ENCODE measurements at places on chromosomes 1 and 21.

DNA sequence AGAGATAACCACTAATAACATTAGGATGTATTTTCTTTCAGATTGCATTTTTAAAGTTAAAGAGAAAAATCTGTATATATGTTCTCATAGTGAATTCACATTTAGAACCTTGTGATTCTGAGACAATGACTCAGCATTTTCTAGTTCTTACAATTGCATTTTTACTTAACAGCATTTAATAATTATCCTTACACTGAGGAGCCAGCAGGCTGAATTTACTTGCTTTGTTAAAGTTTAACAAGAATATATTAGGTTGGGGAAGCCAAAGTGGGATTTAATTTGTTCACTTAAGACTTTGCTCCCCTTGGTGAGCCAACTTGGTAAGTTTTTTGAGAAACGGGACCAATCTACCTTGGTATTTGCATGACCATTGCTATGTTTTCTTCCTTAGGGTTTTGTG lies 4.5 kb downstream of the PATJ start:
- no peak for DNase-seq

- DNase-seq: no peak
Measured at GRCh38 chr1:40303051-40303771, 13.9 kb downstream of the COL9A2 start.

GRCh38 chr1:218273762-218274479 lies 11.2 kb upstream of the RRP15 start:
- no peak for DNase-seq

- no peak for DNase-seq
Measured at GRCh38 chr1:227111782-227112181, 171.7 kb downstream of the COQ8A start.

- no peak for DNase-seq
Measured at GRCh38 chr21:38756746-38757145, 49.0 kb upstream of the ETS2 start.

- no peak for DNase-seq
Measured at GRCh38 chr1:228360533-228361313, 45.9 kb downstream of the TRIM11 start.

DNA sequence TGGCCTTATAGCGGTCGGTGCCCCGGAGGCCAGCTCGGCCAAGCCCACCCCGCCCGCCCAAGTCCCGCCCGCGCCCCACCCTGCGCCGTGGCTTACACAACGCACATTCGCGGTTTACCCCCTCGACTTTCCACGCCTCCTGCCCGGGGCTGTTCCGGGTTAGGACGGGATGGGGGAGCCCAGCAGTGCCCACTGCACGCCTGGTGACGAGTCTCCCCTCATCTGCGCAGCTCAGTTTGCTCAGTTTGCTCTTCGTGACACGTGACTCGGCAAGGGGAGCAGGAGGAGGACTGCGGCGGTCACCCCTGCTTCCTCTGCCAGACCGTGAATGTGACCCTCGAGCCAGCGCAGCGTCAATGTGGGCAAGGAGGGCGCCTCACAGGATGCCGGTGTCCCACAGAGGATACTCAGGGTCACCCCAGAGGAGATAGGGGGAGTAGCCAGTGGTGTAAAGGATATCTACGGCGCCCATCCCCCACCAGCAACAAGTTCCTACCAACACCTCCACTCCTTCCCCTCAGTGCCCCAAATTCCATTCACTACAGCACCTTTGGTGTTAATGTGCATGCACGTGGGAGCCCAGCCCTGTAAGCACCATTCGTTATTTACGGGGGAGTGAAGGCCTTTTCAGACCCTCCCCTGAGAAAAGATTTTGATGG lies 350 bp upstream of the S100A6 start:
- DNase-seq: peak; percentile 86

- DNase-seq: no peak
Measured at GRCh38 chr1:86370601-86371022, 25.5 kb downstream of the ODF2L start.

GRCh38 chr1:24018611-24019580 lies 38.8 kb upstream of the SRSF10 start:
- no peak for DNase-seq

DNA sequence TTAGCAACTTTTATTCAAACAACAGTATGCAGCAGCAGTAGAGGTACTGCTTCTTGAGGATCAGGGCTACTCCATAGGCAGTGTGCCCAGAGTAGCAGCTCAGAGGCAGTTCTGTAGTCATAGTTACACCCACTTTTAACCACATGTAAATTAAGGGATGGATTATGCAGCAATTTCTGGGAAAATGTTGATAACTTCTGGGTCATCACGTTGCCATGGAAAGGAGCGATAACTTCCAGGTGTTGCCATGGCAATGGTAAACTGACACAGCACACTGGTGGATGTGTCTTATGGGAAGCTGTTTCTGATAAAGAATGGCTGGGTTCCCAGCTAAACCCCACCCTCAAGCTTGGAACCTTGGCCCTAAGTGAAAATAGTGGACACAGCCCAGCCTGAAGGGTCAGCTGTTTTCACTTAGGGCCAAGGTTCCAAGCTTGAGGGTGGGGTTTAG lies 29.0 kb upstream of the PLA2G2A start:
- no peak for DNase-seq

GRCh38 chr21:42650033-42650370 lies 3.4 kb upstream of the PDE9A start:
- DNase-seq: no peak

DNA sequence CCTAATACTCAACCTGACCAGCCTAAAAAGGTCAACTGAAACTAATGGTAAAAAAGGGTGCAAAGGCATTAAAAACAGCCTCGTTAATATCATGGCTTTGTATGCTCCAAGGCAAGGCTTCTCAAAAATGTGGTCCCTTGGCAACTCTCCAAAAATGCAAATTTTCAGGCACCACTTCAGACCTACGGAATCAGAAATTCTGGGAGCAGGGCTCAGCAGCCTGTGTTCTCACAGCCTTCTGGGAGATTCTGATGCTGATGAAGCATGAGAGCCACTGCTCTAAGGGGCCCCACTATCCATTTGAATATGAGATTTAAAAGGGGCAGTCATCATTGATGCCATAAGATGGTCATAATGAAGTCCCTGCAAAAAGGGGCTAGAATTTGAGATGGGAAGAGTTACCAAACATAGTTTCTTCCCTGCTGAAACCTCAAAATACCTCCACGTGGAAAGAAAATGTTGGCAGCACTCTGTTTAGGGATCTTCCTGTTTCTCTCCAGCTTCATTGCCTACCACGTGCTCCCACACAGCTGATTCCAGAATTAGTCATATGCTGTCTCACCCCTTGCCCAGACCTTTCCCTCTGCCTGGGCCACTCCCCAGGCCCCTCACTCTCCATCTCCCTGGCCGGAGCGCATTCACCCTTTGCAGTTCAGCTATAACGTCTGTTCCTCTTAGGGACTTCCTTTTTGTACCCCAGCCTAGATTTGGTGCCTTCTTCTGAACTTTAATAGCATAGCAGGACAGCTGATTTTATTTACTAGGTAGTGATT lies 46.7 kb downstream of the PHC2 start:
- DNase-seq: no peak

DNA sequence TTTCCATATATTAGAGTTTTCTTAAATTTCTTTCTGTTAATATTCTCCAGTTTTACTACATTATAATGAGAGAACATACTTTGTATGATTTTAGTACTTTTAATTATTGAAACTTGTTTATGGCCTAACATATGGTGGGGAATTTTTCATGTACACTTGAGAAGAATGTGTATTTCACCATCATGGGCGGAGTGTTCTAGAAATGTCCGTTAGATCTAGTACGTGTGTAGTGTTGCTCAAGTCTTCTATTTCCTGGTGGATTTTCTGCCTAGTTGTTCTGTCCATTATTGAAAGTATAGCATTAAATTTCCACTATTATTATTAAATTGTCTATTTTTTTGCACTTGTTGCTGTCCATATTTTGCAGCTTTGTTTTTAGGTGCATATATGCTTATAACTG lies 64.0 kb upstream of the RGS21 start:
- no peak for DNase-seq

- DNase-seq: no peak
Measured at GRCh38 chr1:226441629-226442028, 33.7 kb upstream of the PARP1 start.

- no peak for DNase-seq
Measured at GRCh38 chr1:6184083-6184783, 4.1 kb upstream of the CHD5 start.

DNA sequence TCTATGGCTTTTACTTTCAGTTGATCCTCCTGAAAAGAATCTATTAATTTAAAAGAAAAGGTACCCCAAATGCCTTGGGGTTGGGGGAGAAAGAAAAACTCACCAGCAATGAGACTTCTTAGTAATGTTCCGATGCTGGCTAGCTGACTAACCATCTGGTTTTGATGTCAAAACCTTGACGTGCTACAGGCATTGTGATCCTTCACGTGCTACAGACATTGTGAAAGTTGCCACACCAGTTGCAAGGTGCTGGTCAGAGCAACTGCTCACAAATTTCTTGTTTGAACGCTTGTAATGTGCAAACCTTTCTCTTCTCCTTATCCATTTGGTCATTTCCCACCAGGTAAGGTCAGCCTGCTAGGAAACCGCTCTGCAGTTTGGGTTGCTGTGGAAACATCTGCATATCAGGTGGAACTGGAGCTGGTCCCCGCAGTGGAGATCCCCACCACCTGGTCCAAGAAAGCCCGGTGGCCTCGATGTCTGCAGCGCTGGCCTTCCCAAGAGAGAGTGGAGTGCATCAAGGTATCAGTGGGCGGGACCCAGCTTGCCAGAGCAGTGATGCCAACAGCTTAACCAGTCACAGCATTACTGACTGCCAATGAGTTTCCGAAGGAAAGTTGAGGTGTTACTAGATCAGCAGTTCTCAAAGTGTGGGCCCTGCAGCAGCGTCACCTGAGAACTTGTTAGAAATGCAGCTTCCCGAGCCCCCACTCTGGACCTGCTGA lies 16.1 kb downstream of the MAB21L3 start:
- no peak for DNase-seq

- no peak for DNase-seq
Measured at GRCh38 chr1:186474208-186474607, 13.3 kb upstream of the PDC start.

DNA sequence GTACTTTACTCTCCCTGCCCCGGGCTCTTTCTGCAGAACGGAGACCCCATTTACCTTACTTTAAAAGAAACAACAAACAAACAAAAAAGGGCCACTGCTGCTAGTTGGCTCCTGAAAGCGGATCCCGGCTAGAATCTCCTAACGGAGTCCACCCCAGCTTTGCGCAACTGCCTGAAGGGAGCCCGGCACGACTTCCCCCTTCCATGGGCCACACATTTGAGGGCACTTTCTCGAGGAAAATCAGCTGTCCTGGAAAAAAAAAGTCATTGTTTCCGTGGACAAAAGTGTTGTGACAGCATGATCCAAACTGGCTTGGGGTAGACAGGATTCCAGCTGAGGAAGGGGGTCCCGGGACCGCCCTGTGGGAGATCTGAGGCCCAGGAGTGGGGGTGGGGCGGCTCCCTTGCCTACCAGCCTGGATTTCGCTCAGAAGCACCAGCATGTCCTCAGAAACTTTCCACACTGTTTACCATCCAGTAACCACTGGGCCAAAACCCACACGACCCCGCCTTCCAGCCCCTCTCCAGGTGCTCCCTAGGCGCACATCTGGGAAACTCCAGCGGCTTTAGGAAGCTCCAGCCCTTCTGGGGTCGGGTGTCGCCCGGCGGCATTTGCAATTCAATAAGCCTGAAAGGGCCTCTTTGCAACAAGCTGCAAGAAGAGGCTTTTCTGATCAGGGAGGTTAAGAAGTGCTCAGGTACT lies 4.8 kb downstream of the RIPK4 start:
- no peak for DNase-seq

- no peak for DNase-seq
Measured at GRCh38 chr1:183282101-183282855, 96.2 kb downstream of the LAMC2 start.

GRCh38 chr1:50098591-50099021 lies 10.1 kb upstream of the ELAVL4 start:
- DNase-seq: no peak

DNA sequence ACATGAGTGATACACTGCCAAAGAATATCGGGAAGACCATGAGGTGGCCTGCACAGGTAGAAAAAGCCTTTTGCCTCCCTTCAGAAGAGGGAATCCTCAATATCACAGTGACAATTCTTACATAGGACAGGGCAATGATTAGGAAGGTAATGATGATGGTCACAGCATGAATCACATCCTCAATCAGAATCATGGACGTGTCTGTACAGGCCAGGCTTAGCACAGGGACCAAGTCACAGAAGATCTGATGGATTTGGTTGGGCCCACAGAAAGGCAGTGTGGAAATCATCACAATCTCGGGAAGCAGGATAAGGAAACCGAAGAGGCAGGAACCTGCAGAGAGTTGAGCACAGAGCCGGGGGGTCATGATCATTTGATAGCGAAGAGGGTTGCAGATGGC lies 3.2 kb downstream of the OR6K3 start:
- DNase-seq: no peak

DNA sequence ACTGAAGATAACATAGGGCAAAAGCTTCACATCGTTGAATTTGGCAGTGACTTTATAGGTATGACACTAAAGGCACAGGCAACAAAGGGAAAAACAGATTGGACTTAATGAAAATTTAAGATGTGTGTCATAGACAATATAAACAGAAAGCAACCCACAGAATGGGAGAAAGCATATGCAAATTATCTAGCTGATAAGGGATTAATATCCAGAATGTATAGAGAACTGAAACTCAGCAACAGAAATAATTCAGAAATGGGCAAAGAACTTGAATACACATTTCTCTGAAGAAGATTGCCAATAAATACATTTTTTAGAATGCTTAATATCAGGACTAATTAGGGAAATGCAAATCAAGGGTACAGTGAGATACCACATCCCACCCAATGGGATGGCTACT lies 55.2 kb upstream of the ANGPTL1 start:
- DNase-seq: no peak

DNA sequence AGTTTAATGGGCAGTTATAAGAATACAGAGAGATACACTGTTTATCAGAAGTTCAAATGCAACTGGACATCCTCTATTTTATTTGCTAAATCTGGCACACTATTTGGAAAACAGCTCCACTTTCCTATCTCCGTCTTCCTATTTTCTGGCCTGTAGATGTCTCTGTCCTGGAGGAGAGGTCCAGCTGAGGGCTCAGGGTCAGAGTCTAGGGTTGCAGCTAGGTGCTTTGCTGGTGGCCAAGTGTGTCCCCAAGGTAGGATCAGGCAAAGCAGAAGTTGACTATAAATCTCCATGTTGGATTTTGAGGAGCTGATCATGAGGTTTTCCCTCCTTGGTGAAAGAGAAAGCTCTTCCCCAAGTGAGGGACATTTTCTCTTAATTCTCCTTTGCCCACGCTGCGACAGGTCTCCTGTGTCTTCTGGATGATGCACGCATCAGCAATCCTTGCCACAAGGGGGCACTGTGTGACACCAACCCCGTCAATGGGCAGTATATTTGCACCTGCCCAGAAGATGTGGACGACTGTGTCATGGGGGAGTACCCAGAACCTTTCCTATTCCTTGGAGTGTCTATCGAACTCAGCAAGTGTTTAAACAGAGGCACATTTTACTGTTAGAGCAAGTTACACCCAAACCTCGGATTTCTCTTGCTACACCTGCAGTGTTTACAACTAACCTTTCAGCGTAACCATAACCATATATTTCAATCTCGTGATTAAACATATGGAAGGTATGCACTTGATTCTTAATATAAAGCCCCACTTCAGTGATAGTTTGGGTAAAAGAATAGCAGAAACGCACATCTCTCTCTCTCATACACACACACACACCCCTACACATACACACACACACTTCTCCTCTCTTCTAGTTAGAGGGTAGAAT lies 10.2 kb downstream of the ADAM30 start:
- peak; percentile 84 for DNase-seq
